Right renal pelvis (tissue), 4 donors: ENCODE measurements at places on chromosomes 5 and 9. TPM values are rescaled to one million over a fixed set of nuclear protein-coding genes. Genes with fewer than 3 reads are reported as not detected.
A peak's percentile ranks its signal among the peaks of the same experiment; 100 is the strongest.

Gene TAF11L7
- polyA plus RNA-seq = not detected

Gene ANKRD55
- 1.5 TPM for polyA plus RNA-seq

Gene TAF11L5
- not detected for polyA plus RNA-seq

Gene CDC23
- polyA plus RNA-seq = 53.9 TPM

Gene SHISAL2B
- not detected for polyA plus RNA-seq

- DNase-seq = no peak
Measured at GRCh38 chr9:134213508-134213850, 49.1 kb upstream of the RNU6ATAC start.

GRCh38 chr5:1799110-1799601, 481 bp downstream of the MRPL36 start:
- DNase-seq = no peak

Gene C7
- polyA plus RNA-seq = 130 TPM

GRCh38 chr5:123874600-123875201, 362.7 kb downstream of the CSNK1G3 start:
- DNase-seq = no peak

GRCh38 chr5:96468956-96469355, 35.9 kb upstream of the PCSK1 start:
- DNase-seq = no peak

Gene FIBCD1
- 0.60 TPM for polyA plus RNA-seq

- peak; percentile 7 for DNase-seq
Measured at GRCh38 chr5:169873642-169874041, 106.7 kb downstream of the INSYN2B start.

DNA sequence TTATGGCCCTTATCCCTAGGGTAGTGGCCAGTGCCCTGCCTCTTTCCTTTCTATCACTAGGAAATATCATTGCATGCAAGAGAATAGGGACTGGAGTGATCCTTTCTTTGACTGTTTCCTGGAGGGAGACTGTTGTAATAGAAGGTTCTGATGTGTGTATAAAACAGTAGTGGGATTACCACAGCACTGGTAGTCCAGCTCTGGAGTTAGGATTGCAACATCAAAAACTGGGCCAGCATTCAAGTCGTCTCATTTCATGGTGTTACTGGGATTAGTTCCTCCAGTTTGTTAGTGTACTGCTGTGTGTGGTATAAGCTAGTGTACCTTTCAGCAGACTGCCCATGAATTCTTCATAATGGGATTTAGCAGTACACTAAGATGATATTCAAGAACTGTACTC, 45.8 kb downstream of the KIAA1958 start:
- no peak for DNase-seq

Gene SLC4A9
- polyA plus RNA-seq = 19.5 TPM

Gene CAMK2A
- polyA plus RNA-seq = 5.1 TPM

- DNase-seq = no peak
Measured at GRCh38 chr5:133736512-133736911, 124.2 kb upstream of the FSTL4 start.

DNA sequence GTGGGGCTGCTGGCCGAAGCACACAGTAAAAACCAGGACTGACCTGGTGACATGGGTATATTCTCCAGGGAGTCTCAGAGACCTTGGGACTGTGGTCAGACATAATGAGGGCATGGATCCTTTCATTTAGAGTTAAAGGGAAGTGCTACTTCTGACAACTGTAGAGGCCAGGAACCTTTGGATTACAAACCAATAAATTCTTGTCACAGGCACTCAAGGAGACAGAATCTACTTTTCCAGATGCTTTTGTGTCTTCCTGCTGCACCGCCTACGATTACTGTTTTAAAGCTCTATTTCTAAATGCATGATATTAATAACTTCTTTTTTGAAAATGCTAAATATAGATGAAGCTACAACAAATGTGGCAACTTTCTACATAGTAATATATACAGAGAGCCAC, 106.5 kb upstream of the LPAR1 start:
- DNase-seq = no peak

- no peak for DNase-seq
Measured at GRCh38 chr5:126376443-126376842, 46.8 kb upstream of the GRAMD2B start.

DNA sequence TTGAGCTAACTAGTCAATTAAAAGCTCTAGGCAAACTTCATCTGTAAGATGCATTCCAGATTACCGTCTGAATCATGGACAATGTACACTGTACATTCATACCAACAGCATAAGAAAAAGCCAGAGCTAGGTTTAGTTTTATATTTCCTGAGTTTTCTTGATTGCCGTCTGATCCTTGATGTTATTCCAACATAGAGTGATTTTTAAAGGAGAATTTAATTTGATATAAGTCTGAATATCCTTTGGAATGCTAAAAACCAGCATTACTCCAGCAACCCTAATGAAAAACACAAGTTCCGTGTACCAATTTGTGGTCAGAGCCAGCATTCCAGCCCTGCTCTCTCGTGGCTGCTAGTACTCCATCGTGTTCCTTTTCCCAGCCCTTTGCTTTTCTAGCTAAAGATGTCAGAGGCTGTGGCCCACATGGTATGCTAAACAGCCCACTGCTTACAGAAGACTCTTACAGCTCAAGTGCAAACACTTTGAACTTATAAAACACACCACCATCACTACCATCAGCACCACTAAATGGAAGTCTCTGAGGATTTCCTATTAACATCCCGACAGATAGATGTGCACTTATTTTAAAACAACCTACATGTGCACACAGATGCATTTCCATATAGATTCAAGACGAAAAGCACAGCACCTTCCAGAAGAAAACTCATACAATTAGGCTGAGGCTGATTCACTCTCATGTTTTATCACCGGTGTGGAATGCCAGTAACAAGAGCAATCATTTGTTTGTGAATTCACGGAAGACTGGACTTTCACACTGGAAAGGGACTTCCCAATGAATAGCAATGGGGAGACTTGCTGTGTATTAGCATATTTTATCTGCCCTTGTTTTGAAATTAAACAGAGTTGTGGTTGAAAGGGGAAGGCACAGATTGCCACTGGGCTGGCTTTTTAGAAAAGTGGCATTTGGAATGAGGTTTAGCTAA, 246.9 kb upstream of the GAS1 start:
- peak; percentile 18 for DNase-seq

- DNase-seq = no peak
Measured at GRCh38 chr9:126488310-126488709, 125.4 kb upstream of the LMX1B start.

DNA sequence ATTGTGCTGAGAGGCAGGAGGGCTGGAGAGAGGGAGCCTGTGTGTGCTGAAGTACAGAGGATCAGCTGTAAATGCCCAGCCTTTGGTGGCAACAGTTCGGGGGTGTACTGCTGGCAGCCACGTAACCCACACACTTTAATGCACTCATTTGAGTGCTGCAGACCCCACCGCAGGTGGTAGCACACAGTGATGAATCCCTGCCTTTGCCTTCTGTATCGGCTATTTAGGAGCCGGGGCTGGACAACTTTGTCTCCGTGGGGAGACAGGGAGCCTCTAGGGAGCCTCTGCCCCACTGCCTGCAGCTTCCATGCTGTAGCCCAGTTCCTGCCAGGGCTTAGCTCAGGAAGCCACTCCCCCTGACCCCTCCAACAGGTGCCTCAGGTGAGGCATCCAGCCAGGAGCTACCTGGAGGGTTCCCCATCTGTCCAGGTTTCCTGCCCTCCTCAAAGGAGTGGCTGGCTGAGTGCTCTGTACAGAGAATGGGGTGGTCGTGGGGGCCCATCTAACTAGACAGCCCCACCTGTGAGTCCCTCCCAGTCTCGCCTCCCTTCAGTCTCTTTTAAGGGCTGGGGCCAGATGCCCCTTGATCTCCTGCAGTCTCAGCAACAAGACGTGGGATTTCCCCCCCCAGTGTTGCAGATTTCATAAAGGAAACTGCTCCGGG, 44.5 kb downstream of the SECISBP2 start:
- DNase-seq = no peak

Gene FOXD4L3
- not detected for polyA plus RNA-seq

GRCh38 chr5:111511831-111512374, 432 bp downstream of the STARD4 start:
- peak; percentile 20 for DNase-seq

- DNase-seq = no peak
Measured at GRCh38 chr5:34464829-34465228, 191.3 kb upstream of the RAI14 start.

Gene NFX1
- 29.4 TPM for polyA plus RNA-seq

DNA sequence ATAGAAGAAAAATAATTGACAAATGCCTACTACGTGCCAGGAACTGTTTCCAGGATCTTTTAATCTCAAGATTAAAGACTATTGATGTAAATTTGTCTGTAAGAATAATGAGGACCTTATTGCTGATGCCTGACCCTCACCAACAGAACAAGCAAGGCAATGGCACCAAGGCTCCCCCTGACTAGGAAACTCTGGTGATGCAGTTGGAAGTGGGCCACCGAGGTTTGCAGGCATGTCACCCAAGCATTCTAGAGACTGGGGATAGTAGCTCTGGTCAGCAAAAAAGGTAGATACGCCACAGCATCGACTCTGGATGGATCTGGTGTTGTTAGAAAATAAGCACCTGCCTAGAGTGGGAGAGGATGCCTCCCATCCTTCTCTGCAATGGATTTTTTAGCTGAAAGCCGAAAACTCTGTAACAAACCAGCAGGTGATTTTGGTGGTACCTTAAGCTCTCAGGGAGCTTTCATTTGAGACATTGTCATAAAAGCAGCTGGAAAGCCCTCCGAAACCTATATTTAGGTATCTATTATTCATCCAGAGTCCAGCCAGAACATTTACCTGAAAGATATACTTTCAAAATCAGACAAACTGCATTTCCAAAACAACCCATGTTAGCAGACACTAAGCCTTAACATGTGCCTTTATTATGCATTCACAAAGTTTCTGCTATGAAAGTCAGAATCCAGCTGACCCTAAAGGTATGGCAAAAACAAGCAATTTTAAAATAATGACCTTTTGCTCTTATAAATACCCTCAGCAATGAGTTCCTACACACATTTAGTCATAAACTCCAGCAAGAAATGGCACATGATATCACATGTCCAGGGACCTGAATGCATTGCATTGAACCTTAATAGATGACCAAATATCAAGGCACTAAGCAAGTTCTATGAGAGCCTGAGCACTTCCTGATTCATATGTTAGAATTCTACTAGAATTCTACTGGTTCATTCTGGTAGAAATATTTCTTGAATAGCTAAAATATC, 308.4 kb downstream of the PDE4D start:
- no peak for DNase-seq

Gene SPATA31C1
- 0.33 TPM for polyA plus RNA-seq
